ENCODE measurements at places on chromosomes 11 and 22. TPM values are rescaled to one million over a fixed set of nuclear protein-coding genes. Genes with fewer than 3 reads are reported as not detected.

BATF2 gene
- total RNA-seq = 0.81 TPM

TPH1 gene
- 0.42 TPM for total RNA-seq

PANX3 gene
- total RNA-seq = not detected

CASP12 gene
- 3.9 TPM for total RNA-seq

FOXR1 gene
- total RNA-seq = not detected

OR8G5 gene
- not detected for total RNA-seq

PATE1 gene
- total RNA-seq = not detected

TMEM258 gene
- total RNA-seq = 139 TPM

TSGA10IP gene
- total RNA-seq = not detected

B4GALNT4 gene
- 9.6 TPM for total RNA-seq

LUZP2 gene
- total RNA-seq = 0.07 TPM

HMGXB4 gene
- 30.5 TPM for total RNA-seq

RNH1 gene
- 144 TPM for total RNA-seq

ISX gene
- not detected for total RNA-seq

RIC3 gene
- not detected for total RNA-seq

IL17REL gene
- total RNA-seq = 0.15 TPM

RFPL2 gene
- not detected for total RNA-seq

GDPD4 gene
- total RNA-seq = not detected

PLEKHA7 gene
- 3.8 TPM for total RNA-seq

CREB3L1 gene
- total RNA-seq = 0.78 TPM

PKDREJ gene
- total RNA-seq = not detected

PTS gene
- total RNA-seq = 41.9 TPM

HMOX1 gene
- 29.2 TPM for total RNA-seq

CRACR2B gene
- 9.7 TPM for total RNA-seq

TMEM121B gene
- 0.37 TPM for total RNA-seq

FIBIN gene
- total RNA-seq = not detected

LRRC51 gene
- total RNA-seq = 3.8 TPM

SLC43A1 gene
- total RNA-seq = 11.3 TPM

PIK3IP1 gene
- total RNA-seq = 8.4 TPM

PHETA2 gene
- total RNA-seq = 23.4 TPM

BUD13 gene
- total RNA-seq = 21.8 TPM

GAL gene
- 6.1 TPM for total RNA-seq

ARSA gene
- total RNA-seq = 22.3 TPM

LYVE1 gene
- total RNA-seq = 7.6 TPM

SPDYC gene
- total RNA-seq = not detected

TEX54 gene
- total RNA-seq = not detected

ZP1 gene
- not detected for total RNA-seq

Measured in endothelial cell of umbilical vein (primary cell).